ENCODE measurements at places on chromosomes 3 and 15. TPM values are rescaled to one million over a fixed set of nuclear protein-coding genes. Genes with fewer than 3 reads are reported as not detected.
A peak's percentile ranks its signal among the peaks of the same experiment; 100 is the strongest.

- no peaks in the 10 kb centered on the region for H3K27me3 ChIP-seq
- no peak for DNase-seq
- no peak overlapping the region for H3K4me3 ChIP-seq
- H3K27ac ChIP-seq = no peak overlapping the region
- H3K36me3 ChIP-seq = no peaks in the 10 kb centered on the region
- no peaks in the 10 kb centered on the region for H3K4me1 ChIP-seq
Observed at GRCh38 chr15:53963801-53964200, 14.4 kb upstream of the UNC13C start.

CPNE9 gene
- total RNA-seq = 0.16 TPM

DNA sequence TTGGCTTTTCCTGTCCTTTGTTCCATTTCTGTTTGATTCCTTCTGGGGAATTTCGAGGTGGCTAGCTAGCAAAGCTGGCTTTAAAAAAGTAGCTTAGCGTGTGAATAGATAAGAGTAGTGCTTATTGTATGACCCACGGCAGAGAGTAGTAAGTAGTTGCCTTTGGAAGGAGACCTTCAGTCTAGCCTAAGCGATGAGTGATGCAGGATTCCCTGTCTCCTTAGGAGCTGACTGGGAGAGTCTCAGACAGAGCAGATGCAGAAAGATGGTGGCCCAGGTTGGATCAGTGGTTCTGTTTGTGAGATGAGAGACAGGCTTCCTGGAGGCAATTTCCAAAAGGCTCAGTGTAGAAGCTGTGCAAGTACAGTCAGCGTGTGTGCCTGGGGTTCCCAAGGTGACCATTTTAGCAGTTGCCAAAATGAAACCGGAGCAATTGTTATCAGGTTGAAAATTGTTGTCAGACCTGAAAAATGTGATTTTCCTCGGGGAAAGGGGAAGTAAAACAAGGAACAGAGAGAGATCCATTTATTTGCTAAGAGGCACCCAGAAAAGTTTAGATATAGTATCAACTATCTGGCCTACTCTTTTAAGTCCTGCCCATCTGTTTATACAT, 681 bp upstream of the IL5RA start:
- H3K27me3 ChIP-seq = no peaks in the 10 kb centered on the region
- DNase-seq = no peak
- H3K4me1 ChIP-seq = no peaks in the 10 kb centered on the region
- no peak overlapping the region for H3K27ac ChIP-seq
- no peak overlapping the region for H3K4me3 ChIP-seq

LCTL gene
- total RNA-seq = not detected

DNA sequence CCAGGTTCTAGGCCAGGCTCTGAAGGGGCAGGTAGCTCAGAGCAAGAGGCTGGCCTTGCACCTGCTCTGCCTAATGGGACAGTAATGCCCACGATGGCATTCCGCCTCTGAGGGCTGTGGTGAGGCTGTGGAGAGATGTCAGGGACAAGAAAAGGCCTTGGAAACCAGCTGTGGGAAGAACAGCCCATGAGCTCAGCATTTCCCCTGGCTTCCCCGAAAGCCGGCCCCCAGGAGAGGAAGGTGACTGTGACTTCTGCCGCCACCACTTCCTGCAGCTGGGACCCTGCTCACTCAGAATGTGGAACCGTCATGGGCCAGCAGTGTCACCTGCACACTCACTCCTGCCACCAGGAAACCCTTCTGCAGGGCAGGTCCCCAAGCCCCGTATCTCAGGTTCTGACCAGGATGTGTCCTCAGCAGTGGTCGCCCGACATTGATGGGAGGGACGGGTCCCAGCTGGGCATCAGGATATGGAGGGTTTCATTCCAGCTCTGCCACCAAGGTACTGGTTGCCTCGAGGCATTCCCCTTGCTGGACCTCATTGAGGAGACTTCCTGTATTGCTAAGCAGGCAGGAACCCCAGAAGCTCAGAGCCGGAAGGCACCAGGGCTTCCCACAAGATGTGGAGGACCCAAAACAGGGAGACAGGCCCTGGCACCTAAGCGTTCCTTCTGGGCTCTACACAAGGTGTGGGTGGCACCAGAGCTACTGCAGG, 30.7 kb downstream of the SEMA7A start:
- H3K4me1 ChIP-seq = no peaks in the 10 kb centered on the region
- peak; percentile 66 for DNase-seq
- H3K36me3 ChIP-seq = no peaks in the 10 kb centered on the region
- no peak overlapping the region for H3K27ac ChIP-seq
- no peak overlapping the region for H3K4me3 ChIP-seq
- no peaks in the 10 kb centered on the region for H3K27me3 ChIP-seq

IL5RA gene
- 1.1 TPM for total RNA-seq

ATP8B4 gene
- total RNA-seq = 12.5 TPM

ZNF80 gene
- total RNA-seq = 0.28 TPM
